ENCODE measurements at places on chromosomes 6 and 20.
A peak's percentile ranks its signal among the peaks of the same experiment; 100 is the strongest.

DNA sequence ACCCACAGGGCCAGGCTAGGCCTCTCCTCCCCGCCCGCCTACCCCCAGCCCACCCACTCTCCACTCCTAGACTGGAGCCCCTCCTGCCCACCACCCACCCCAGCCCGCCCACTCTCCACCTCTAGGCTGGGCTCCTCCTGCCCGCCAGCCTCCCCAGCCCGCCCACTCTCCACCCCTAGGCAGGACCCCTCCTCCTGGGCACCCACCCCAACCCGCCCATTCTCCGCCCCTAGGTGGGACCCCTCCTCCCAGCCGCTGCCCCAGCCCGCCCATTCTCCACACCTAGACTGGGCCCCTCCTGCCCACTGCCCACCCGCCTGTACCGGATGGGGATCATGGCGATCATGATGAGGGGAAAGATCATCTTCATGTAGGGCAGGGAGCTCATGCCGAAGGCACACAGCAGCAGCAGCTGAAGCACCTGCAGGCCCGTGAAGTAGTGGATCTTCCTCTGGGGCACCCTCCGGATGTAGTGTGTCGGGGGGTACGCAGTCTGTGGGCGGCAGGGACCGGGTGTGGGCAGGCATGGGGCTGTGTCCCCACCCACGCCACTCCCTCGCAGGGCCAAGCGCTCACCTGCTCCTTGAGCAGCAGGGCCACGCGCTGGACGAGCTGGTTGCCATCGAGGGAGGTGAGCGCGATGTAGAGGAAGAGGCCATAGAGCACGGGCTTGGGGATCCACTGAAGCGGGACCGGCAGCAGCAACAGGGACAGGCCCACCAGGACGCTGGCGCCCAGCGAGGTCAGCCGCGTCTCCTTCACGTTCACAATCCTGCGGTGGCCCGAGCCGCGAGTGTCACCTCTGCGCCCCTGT, 10.8 kb downstream of the SLC4A11 start:
- DNase-seq: no peak

GRCh38 chr20:11687546-11688292, 230.0 kb upstream of the BTBD3 start:
- DNase-seq: no peak

- DNase-seq: no peak
Measured at GRCh38 chr6:3623451-3624249, 127.9 kb downstream of the PXDC1 start.

- DNase-seq: no peak
Measured at GRCh38 chr20:12977328-12978125, 31.2 kb upstream of the SPTLC3 start.

- DNase-seq: no peak
Measured at GRCh38 chr20:623704-624103, 13.6 kb upstream of the TCF15 start.

DNA sequence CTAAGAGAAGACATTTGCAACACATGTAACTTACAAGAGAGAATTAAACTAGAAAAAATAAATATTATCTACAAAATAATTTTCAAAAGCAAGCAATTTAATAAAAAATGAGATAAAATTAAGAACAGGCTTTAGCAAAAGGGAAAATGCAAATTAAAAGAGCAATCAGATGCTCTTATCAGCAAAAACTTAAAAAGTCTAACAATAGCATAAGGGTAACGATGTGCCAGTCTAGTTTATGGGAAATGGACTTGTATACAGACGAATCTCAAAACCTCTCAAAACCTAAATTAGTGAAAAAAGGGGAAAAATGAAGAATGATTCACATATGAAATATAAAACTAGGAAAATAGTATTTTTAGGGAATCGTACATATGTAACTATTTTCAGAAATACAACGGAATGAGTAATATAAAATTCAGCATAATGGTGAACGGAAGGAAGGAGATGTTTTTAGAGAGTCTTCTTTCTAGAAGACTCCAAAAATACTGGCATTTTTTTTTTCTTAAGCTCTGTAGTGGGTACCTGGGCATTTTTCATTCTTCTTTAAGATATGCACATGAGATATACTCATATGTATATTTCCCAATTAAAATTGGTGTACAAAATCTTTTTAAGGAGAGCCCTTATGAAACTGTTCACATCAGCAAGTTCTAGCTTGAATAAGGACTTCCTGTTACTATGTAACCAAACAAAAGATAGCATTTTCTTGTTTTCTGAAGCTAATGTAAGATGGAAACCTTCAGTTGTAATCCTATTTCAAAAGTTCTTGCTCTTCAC, 927 bp upstream of the MANEA start:
- DNase-seq: peak; percentile 3

- DNase-seq: peak; percentile 78
Measured at GRCh38 chr20:32727683-32728082, 15.6 kb downstream of the COMMD7 start.

- DNase-seq: no peak
Measured at GRCh38 chr6:97052152-97052787, 127.7 kb downstream of the KLHL32 start.

DNA sequence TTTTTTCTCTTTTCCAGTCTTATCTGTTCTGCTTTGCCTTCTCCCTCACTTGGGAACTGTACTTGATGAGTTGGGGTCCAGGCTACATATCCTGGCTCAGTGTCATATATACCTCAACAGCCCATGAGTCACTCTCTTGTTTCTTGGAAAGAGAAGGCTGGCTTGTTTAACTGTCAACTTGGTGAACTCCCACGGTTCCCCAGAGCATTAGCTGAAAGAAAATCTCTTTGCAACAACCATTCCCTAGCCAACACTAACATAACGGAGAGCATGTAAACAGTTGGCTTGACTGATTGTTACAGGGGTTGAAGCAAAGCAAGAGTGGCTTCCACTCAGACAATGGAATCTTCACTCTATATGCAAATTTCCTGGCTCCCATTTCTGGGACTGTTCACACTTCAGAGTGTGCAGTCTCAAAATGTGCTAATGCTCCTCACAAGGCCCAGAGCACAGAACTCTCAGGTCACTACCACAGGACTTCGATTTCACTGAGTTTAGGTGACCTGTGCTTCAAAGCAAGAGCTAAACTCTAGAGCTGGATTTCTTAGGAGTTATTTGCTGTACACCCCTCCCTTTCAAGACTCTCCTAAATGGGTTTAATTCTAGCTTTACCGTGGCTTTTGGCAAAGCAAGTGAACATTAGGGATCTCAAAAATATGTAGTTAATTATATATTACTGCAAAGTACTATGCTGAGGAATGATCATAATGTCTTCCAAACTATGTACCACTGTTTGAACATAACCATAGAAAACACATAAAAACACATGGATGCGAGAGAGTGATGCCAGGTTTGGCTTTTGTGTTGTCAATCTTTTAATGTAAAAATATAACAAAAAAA, 609.8 kb downstream of the RFPL4B start:
- peak; percentile 55 for DNase-seq
